CD4-positive, alpha-beta T cell treated with Interleukin-2 at 100 ng/mL for 4 hours (primary cell): ENCODE measurements at places on chromosomes 11 and 22.

GRCh38 chr11:20208622-20209111, 48.4 kb upstream of the DBX1 start:
- DNase-seq, result no peak

- DNase-seq, result no peak
Measured at GRCh38 chr22:23192558-23192957, 12.2 kb downstream of the BCR start.

- DNase-seq, result peak; percentile 53
Measured at GRCh38 chr11:2376751-2377451, at the start of gene CD81. Gene CD81, plus strand, starts transcription at chr11:2377310. Its CDS starts 240 bp downstream, at chr11:2377550.

GRCh38 chr11:75031224-75031753, 42.6 kb downstream of the NEU3 start:
- DNase-seq, result no peak

DNA sequence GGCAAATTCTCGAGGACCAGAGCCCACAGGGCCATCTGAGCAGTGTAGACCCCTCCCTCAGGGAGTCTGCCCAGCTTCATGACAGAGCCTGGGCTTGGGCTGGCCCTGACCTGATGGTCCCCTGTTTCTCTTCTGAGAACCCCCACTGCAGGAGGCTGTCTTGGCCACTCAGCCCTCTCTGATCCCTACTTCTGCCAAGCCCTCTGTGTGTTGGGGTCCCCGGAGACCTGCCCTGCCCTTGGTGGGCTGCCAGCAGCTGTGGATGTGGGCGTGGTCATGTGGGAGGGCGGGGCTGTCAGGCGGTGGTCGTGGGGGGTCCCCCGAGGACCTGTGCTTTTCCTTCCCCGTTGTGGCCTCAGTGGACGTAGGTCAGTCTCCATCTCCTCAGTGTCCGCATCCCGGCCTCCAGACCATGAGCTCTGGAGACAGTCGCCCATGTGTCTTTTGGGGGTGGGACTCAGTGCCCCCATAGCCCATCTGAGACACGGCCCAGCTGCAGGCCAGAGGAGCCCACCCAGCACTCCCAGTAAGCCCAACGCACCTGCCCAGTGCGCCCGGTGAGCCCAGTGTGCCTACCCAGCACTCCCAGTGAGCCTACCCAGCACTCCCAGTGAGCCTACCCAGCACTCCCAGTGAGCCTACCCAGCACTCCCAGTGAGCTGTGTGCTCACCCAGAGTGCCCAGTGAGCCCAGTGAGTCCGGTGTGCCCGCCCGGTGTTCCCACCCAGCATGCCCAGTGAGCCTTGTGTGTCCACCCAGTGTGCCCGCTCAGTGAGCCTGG, 409.2 kb downstream of the TBC1D22A start:
- no peak for DNase-seq

DNA sequence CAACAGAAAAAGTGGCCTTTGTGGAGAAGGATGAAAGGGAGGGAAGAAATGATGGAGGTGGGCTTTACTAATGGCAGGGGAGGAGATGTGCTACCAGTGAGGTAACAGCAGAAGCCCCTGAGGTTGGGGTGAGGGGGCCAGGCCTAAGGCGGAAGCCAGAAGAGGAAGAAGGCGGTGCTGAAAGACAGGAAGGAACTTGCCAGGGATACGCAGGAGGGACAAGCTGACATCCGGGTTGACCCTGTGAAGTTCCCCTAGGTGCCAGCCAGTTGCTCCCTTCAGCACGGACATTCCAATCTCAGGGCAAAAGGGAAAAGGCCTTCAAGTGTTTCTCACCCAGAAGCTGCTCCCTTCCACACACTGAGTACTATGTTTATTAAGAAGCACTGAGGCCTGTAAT, 2.3 kb upstream of the TIRAP start:
- no peak for DNase-seq

GRCh38 chr11:60221692-60222091, 21.2 kb downstream of the MS4A4E start:
- no peak for DNase-seq

DNA sequence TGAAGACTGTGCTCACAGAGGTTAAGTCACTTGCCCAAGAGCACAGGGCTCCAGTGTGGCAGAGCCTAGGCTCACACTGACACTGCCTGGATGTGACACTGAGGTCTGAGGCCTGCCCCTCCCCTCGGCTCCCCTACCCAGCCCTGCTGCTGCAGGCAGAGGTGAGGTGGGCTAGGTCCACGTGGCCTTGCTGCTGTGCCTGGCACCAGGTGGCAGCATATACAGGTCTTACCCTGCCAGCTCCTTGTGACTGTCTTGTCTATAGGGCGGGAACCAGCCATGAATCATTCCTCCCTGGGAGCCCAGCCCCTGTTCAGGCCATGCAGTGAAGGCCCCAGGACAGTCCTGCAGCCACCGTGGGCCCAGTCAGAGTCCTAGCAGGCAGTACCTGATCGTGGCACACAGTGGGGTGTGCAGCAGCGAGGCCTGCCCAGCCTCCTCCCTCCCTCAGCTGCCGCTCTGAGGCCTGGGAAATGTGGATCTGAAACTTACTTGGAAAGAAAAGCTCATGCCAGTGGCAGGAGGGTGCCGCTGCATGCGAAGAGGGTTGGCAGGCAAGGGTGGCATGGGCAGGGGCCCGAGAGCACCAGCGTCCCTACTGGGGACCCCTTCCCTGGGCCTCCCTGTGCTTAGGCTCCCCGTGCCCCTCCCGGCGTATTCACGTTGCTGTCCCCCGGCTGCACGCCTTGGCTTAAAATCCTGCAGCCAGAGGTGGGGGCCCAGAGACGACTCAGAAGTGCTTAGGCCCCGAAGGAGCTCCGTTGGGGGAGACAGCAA, 1.2 kb upstream of the CERK start:
- peak; percentile 77 for DNase-seq

GRCh38 chr11:94449437-94449836, 44.2 kb downstream of the MRE11 start:
- DNase-seq, result no peak

- no peak for DNase-seq
Measured at GRCh38 chr11:22520521-22520920, 105.1 kb downstream of the FANCF start.
